ENCODE measurements at places on chromosomes 3 and 15. TPM values are rescaled to one million over a fixed set of nuclear protein-coding genes. Genes with fewer than 3 reads are reported as not detected.

GRCh38 chr15:42136513-42136912, 19.9 kb downstream of the PLA2G4F start:
- no peak for DNase-seq
- H3K27me3 ChIP-seq, result no peaks in the 10 kb centered on the region
- H3K4me1 ChIP-seq, result peaks cover 3% of the 10 kb centered on the region
- H3K36me3 ChIP-seq, result no peaks in the 10 kb centered on the region

DNA sequence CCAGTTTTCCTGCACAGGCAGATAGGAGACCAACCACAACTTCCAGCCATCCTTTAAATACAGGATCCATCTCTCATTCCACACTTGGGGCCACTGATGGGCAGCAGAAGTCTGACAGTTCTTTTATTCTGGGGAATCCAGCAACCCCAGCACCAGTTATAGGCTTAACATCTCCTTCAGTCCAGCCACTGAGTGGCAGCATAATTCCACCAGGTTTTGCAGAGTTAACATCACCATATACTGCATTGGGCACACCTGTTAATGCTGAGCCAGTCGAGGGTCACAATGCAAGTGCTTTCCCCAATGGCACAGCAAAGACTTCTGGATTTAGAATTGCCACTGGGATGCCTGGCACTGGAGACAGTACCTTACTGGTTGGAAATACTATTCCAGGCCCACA, 2.9 kb downstream of the NPAP1 start:
- H3K36me3 ChIP-seq, result no peaks in the 10 kb centered on the region
- no peak overlapping the region for H3K27ac ChIP-seq
- H3K27me3 ChIP-seq, result no peaks in the 10 kb centered on the region
- no peak for DNase-seq
- no peaks in the 10 kb centered on the region for H3K4me1 ChIP-seq
- H3K4me3 ChIP-seq, result no peak overlapping the region

DNA sequence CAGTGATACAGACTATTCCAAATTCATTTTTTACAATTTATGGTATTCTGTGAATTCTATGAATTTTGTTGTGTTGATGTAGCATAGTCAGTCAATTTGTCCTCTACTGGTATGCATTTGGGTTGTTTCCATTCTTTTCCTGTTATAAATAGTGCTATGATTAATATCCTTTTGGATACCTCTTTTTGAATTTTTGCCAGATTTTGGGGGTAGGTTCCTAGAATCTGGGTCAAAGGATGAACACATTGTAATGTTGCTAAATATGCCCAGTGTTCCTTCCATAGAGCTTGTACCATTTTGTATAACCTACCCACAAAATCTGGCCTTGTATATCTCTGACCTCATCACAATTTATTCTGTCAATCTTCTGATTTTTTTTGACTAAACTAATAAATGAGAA, 44.4 kb upstream of the C3orf38 start:
- no peak for DNase-seq
- no peak overlapping the region for H3K27ac ChIP-seq
- H3K4me3 ChIP-seq, result no peak overlapping the region
- H3K36me3 ChIP-seq, result no peaks in the 10 kb centered on the region
- H3K27me3 ChIP-seq, result no peaks in the 10 kb centered on the region

DNA sequence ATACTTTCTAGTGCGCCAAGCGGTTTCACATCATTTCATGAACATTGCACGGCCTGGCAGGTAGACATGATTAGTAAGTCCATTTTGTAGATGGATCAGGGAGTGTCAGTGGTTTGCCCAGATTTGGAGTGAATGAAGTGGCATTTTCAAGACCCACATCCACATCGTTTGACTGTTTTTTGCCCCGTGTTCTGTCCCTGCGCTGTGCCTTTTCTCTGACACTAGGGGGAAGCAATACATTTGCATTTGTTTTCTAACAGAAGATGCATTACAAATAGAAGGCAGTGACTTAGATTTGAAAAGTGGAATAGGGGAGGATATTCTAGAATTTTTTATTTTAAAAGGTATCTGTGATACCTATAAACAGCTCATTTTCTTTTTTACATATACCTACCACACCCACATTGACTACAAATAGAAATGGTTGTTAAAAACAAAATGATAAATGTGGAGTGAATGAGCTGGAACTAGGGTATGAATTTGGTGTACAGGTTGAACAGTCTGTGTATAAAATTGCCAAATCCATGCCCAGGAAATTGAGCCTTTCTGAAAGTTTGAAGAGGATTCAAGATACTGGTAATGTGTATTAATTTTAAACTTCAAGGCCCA, 98.0 kb downstream of the USP13 start:
- no peak for DNase-seq
- no peaks in the 10 kb centered on the region for H3K36me3 ChIP-seq
- no peak overlapping the region for H3K27ac ChIP-seq
- no peaks in the 10 kb centered on the region for H3K27me3 ChIP-seq
- H3K4me1 ChIP-seq, result no peaks in the 10 kb centered on the region
- no peak overlapping the region for H3K4me3 ChIP-seq

DNA sequence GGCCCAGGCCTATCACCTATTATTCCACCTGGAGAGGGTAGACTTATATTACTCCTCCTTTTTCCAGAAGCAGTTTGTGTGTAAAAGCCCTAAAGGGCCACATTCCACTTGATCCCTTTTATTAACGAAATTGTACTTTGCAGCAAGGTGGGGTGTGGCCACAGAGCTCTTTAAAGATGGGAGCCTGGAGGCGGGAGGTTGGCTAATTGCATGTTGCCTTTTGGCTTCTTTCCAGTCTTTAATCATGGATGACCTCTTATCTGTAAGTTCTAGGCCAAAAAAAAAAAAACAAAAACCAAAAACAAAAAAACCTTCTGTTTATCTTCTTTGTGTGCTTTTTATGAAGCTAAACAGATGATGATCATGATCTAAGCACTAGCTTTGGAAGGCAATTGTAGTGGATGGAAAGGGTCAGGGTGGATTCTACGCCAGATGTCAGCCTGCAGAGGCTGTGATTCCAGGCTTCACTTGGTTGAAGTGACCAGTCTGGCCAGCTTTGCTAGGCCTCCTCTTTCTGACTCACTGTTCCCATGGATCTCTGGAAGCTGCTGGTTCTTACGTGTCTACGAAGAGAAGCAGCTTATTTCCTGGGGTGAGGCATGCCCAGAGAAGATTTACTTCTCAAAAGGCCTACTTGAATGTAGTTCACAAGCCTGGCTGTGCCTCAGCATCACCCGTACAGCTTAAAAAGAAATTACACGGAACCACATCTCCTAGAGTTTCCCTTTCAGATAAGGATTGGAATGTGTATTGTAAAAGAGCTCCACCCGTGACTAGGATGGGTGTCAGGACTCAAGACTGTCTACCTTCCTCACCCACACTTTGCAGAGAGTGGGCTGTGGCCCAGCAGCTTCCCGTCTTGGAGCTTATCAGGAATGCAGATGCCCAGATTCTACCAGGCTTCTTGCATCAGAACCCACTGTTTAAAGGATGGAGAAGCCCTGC, 330.9 kb upstream of the C2CD4B start:
- no peaks in the 10 kb centered on the region for H3K27me3 ChIP-seq
- no peak overlapping the region for H3K27ac ChIP-seq
- peak; percentile 11 for DNase-seq

DNA sequence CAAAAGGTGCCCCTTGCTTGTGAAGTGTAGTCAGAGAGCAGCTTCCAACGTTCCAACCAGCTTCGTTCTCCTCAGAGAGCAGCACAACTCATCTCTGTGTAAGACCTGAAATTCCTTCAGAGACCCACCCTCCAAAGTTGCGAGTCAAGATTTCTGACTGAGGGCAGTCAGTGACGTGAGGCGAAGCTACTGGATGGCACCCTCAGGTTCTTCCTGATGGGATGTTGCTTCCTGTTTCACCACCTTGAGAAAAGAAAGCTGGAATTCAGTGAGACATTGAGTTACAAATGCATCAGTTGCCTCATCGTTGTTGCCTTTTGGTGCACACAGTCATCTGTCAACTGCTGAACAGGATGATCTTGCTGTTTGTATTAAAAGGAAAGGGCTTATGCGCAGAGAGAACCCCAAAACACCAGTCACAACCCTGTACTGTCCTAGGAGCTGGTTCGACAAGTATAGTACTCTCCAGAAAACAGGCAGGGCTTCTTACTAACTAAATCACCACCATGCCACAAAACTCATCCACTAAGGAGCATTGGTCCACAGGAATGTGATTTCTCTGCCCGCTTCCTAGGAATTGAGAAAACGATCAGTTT, at the start of gene CERS3:
Gene CERS3, minus strand, starts transcription at position 118 of the 596 bp plus-strand sequence. CDS start 27,101 bp downstream, outside the sequence.
- peaks cover 21% of the 10 kb centered on the region for H3K4me1 ChIP-seq
- no peaks in the 10 kb centered on the region for H3K27me3 ChIP-seq
- H3K27ac ChIP-seq, result peak within 1 kb of the TSS; percentile 87
- H3K4me3 ChIP-seq, result peak within 1 kb of the TSS; percentile 49
- no peak for DNase-seq
- no peaks in the 10 kb centered on the region for H3K36me3 ChIP-seq

GRCh38 chr15:57036352-57036751, 117.9 kb downstream of the TCF12 start:
- no peaks in the 10 kb centered on the region for H3K27me3 ChIP-seq
- H3K4me1 ChIP-seq, result no peaks in the 10 kb centered on the region
- H3K4me3 ChIP-seq, result no peak overlapping the region

Gene SCG3
- not detected for polyA plus RNA-seq

Gene GHSR
- polyA plus RNA-seq, result not detected

Gene LCTL
- polyA plus RNA-seq, result 0.38 TPM

Gene FGF12
- 4.1 TPM for polyA plus RNA-seq
